SW 1271 (cell line): ENCODE measurements at places on chromosomes 7 and 10.

- DNase-seq: no peak
Observed at GRCh38 chr10:100730725-100731406, 14.5 kb upstream of the PAX2 start.

DNA sequence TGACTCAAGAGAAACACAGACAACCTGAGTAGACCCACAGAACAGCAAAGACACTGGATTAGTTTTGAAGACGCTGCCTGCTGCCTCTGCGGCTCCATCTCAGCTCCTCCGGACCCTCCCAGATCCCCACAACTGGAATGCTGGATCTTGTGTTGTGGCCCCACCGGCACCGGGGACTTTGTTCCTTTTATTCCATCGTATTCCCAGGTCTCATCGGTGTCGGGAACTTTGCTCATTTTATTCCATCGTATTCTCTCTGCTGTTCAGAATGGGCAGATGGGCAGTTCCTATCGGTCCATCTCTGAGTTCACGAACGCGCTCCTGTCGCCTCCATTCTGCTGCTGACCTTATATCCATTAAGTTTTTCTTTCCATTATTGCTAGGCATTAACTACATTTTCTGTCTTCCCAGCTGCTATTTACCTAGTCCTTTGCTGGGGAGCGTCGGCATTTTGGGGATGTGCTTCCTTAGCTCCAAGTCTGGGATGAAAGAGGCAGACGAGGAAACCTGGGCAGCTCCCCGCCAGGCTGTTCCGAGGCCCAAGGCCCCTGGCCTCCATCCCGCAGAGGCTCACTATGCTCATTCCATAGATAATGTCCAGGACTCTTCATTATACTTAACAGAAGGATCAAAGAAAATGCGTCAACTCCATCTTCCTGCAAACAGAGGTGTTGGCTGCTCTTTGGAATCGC is 192.4 kb downstream of the MAD1L1 start:
- DNase-seq: no peak

DNA sequence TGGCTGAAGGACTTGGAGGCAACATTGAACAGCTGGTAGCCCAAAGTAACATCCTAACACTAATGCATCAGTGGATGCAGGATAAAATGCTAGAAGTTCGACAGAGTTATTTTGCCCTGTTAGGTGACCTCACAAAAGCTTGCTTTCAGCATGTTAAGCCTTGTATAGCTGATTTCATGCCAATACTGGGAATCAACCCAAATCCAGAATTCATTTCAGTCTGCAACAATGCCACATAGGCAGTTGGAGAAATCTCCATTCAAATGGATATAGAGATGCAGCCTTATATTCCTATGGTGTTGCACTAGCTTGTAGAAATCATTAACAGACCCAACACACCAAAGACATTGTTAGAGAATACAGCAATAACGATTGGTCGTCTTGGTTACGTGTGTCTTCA is 62.9 kb downstream of the CCSER2 start:
- DNase-seq: no peak

- no peak for DNase-seq
Observed at GRCh38 chr10:112763916-112764520, 186.0 kb upstream of the TCF7L2 start.

DNA sequence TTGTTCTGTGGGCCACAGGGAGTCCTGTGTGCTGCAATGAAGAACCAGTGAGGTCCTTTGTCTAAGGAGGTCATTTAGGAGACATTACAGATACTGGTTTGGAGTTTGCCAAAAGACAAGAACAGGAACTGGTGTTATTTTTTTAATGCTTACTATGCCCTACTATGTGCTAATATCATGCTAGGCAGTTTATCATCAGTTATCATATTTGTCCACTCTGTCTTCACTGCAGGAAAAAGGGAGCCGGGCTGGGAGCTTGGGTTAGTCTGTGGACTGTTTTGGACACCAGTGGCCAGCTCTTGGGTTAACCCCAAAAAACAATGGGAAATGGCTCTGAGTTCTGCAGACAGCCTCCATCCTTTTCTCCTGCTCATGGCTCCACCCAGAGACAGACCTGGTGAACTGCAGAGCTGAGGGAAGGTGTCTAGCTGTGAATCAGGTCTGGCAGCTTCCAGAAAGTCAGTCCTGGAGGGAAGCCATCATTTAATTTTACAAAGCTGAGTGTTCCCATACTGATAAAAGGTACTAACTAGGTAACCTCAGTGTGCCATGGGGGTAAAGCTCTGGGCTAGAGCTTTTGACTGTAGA is 101.2 kb upstream of the ZNF746 start:
- peak; percentile 39 for DNase-seq

GRCh38 chr7:99143853-99144672 is at the start of gene SMURF1:
Gene SMURF1, minus strand, starts transcription at chr7:99144108. Its CDS starts 328 bp downstream, at chr7:99143780.
- peak; percentile 46 for DNase-seq

GRCh38 chr7:151129960-151130591 is 37.4 kb downstream of the GBX1 start:
- no peak for DNase-seq

DNA sequence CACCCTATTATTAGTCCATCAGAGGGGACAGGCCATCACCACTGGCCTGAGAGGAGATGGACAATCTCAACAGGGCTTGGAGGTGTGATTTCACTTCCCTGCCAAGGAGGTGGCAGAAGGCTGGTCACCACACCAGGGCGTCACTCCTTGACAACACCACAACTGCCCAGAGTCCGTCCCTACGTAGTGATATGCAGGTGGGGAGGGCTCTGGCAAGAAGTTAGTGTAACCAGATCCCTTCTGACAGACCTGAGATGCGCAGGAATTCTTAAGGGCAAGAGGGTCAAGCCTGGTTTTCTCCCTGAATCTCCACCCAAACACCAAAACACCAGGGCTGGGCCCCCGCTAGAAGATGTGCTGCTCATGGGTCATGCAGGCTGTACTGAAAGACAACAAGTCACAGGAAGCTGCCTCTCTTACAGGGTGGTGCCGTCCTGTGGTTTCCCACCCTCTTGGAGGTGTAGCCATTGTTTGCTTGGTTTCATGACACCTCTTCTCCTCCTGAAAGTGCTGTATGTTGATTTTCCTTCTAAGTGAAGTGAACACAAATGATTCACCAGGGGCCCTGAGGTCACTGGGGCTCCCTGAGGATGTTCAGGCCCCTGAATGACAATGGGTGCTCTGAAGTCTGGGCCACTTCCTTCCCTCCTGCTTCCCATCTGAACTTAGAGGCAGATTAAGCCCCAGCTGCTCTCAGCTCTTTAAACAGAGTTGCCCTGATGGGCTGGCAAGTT is 27.1 kb downstream of the ATXN7L1 start:
- no peak for DNase-seq

DNA sequence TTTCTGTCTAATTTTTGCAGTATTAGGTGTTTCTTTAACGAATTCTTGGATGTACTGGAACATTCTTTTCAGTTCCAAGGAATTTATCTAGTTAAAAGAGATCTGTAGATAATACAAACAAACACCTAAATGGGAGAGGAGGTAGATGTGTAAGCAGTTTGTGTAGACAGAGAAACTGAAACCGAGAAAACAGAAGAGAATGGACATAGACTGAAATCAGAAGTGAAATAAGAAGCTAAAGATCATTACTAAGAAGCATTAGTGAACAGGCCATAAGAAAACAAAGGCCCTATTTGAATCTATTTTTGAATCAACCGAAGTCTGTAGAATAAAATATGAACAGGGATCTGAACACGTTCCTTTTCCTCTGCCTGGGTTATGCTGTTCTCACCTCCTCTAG is 26.5 kb upstream of the TMEM229A start:
- no peak for DNase-seq

- no peak for DNase-seq
Observed at GRCh38 chr7:149414745-149415390, 46.0 kb downstream of the ZNF777 start.

GRCh38 chr7:21916629-21917028 is 29.1 kb downstream of the CDCA7L start:
- DNase-seq: no peak

GRCh38 chr10:106567629-106568028 is 596.9 kb downstream of the SORCS1 start:
- no peak for DNase-seq

DNA sequence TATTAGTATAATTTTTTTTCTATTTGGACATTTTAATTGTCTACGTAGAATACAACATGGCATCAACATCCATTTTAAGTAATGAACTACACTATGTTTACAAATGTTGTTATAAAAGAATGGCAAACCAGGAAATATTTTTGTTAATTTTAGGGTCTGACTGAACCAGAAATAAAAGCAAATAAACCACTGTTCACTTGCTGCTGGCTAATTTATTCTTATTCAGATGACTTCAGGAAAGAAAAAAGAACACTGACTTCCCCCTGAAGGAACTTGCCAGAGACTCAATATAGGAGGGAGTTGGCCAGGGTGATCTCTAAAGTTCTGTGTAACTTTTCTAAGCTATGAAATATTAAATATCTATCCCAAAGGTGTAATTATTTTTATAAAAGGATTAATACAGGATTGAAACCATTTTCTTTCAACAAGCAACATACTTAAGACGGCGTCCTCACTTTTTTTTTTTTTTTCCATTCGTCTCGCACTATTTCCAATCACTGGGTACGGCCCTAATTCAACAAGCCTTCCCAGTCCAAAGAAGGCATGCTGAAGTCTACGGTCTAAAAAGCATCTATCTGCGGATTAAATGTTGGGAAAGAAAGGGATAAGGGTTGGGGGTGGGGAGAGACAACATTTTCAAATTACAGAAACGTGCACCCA is 1.2 kb downstream of the USP6NL start:
- DNase-seq: peak; percentile 8

DNA sequence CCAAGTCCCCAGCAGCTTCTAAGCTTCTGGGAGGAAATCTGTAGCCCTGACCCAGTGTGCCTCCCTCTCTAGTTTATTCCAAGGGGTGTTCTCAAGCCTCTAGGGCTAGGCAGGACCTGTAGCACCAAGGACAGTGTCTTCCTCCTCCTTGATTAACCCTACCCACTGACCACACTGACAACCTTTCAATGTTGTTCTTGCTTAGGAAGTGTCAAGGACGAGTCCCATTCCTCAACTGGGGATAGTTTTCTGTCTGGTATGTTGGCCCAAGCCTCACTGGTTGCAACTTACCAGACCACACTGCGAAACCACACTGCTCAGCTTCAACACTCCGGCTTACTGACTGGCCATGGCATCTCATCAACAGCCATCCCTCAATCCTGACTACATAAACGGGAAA is 100.0 kb downstream of the RNF216 start:
- DNase-seq: no peak
